Breast epithelium (tissue), 4 donors: ENCODE measurements at places on chromosomes 7 and 10. TPM values are rescaled to one million over a fixed set of nuclear protein-coding genes. Genes with fewer than 3 reads are reported as not detected.

- H3K4me1 ChIP-seq = no peaks in the 10 kb centered on the region
- H3K4me3 ChIP-seq = no peak overlapping the region
- no peaks in the 10 kb centered on the region for H3K36me3 ChIP-seq
- H3K27me3 ChIP-seq = no peaks in the 10 kb centered on the region
Measured at GRCh38 chr7:113486548-113486947, 368.2 kb upstream of the SMIM30 start.

DNA sequence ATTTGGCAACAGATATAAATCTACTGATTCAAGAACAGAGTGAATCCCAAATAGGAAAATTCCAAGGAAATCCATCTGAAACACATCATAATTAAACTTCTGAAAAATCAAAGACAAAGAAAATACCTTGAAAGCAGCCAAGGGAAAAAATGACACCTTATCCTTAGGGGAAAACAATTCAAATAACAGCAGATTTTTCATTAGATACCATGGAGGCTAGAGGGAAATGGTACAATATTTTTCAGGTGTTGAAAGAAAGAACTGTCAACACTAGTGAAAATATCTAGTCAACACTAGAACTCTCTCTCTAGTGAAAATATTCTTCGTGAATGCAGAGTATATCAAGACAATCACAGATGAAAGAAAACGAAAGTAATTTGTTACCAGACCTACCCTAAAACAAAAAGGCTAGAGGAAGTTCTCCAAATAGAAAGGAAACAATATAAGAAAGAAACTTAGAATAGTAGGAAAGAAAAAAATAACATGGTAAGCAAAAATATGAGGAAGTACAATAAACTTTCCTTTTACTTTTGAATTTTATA lies 5.7 kb upstream of the FAM241B start:
- H3K4me3 ChIP-seq = no peak overlapping the region
- no peaks in the 10 kb centered on the region for H3K4me1 ChIP-seq
- DNase-seq = no peak

DNA sequence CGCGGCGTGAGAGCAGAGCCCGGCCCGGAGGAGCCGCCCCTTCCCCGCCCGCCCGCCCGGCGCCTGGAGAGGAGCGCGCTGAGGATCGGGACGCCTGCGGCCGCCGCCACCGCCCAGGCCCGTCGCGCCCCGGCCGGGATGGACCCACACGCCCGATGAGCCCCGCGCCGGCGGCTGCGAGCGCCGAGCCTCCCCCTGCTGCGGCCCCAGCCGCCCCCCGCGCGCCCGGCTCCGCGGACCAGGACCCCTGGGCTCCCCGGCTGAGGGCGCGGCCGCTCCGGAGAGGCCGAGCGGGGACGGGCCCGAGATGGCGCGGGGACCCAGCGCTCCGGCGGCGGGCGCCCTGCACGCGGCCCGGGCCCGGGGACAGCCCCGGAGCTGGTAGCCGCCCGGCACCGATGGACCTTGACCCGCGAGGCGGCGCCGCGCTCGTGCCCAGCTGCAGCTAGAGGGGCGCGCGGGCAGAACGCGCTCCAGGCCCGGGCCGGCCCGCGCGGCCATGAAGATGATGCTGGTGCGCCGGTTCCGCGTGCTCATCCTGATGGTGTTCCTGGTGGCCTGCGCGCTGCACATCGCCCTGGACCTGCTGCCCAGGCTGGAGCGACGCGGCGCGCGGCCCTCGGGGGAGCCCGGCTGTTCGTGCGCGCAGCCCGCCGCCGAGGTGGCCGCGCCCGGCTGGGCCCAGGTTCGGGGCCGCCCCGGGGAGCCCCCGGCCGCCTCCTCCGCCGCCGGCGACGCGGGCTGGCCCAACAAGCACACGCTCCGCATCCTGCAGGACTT lies 520 bp downstream of the FAM20C start:
- H3K4me1 ChIP-seq = peaks cover 7% of the 10 kb centered on the region
- H3K4me3 ChIP-seq = peak overlapping the region; percentile 75
- DNase-seq = no peak
- no peaks in the 10 kb centered on the region for H3K27me3 ChIP-seq
- peak overlapping the region; percentile 78 for H3K27ac ChIP-seq
- peaks cover 5% of the 10 kb centered on the region for H3K36me3 ChIP-seq

DNA sequence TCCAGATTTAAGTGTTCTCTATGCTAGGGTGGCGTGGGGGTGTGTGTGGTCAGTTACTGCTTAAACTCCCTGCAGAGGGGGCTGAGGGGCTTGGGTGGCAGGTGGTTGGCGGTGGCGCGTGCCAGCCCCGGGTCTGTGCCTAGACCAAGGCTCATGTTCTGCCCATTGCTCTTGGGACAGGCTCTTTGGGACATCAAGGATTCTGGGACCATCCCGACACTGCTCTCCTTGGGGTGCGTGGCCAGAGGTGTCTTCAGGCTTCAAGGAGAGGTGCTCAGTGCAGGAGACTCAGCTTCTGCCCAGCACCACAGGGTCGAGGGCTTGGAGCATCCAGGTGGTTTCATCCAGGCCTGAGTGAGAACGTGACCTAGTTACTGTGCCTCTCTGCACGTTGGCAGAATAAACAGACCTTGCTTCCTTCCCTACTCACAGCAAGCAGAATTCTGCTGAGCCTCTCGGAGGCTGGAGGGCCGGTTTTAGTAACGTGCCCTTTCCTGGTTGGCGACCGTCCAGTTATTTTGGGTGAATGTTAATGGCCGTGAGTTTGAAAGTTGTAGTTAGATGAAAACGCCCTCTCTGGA lies 39.9 kb downstream of the CAMK1D start:
- peak; percentile 70 for DNase-seq
- no peak overlapping the region for H3K4me3 ChIP-seq
- H3K27me3 ChIP-seq = no peaks in the 10 kb centered on the region

- H3K36me3 ChIP-seq = no peaks in the 10 kb centered on the region
- no peaks in the 10 kb centered on the region for H3K27me3 ChIP-seq
- peaks cover 3% of the 10 kb centered on the region for H3K4me1 ChIP-seq
- peak overlapping the region; percentile 8 for H3K27ac ChIP-seq
- H3K4me3 ChIP-seq = no peak overlapping the region
- DNase-seq = no peak
Measured at GRCh38 chr10:88477343-88478085, 105.6 kb downstream of the RNLS start.

DNA sequence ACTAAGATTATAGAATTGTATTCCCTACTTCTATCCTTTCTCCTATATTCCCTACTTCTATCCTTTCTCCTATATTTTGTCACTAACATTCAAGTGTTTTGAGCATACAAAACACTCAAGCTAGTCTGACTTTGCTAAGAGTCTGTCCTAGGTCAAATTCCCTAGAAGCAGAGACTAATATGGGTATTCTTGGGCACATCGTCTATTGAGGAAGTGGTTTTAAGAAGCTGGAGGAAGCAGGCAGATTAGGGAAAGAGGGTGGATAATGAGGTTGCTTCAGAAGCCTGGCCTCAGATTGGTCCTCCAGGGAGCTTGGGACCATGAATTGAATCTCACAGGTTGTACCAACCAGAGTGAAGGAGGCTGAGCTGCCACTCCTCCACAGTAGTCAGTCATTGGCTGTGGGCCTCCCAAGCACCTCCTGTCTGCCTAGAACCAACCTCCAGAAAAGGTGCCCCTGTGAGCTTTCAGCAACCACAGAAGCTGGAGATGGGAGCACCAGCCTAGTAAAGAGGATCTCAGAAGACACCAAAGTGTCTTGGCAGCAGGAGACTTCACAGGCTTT lies 295.9 kb upstream of the PHF14 start:
- no peak overlapping the region for H3K4me3 ChIP-seq
- no peaks in the 10 kb centered on the region for H3K27me3 ChIP-seq
- DNase-seq = no peak
- no peaks in the 10 kb centered on the region for H3K36me3 ChIP-seq
- no peaks in the 10 kb centered on the region for H3K4me1 ChIP-seq

- no peak overlapping the region for H3K27ac ChIP-seq
- DNase-seq = no peak
- no peaks in the 10 kb centered on the region for H3K27me3 ChIP-seq
- H3K4me3 ChIP-seq = no peak overlapping the region
Measured at GRCh38 chr10:123909426-123909825, 17.8 kb upstream of the CPXM2 start.

DNA sequence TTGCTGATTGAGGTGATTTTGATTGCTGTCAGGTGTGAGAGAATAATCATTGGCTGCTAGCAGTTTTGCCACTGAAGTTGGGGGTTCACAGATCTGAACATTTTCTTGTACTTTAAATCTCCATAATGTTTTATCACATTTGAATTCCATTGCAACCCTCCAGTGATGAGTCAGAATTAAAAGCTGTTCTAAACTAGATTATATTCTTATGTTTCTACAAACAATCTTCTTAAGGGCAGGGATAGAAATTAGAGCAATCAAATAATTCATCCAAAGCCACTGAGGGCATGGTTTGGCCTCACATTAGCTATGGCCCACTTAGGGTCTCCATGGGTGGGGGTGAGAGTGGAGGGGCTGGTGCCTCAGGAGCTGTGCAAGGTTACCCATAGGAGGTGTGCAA lies 53.0 kb upstream of the RPA3 start:
- H3K27ac ChIP-seq = no peak overlapping the region
- H3K36me3 ChIP-seq = no peaks in the 10 kb centered on the region
- no peaks in the 10 kb centered on the region for H3K4me1 ChIP-seq

GRCh38 chr10:114626841-114627240 lies 31.2 kb downstream of the ABLIM1 start:
- H3K4me3 ChIP-seq = no peak overlapping the region
- H3K4me1 ChIP-seq = no peaks in the 10 kb centered on the region
- H3K27ac ChIP-seq = peak overlapping the region; percentile 59
- H3K36me3 ChIP-seq = no peaks in the 10 kb centered on the region
- no peaks in the 10 kb centered on the region for H3K27me3 ChIP-seq
- DNase-seq = peak; percentile 49

DNA sequence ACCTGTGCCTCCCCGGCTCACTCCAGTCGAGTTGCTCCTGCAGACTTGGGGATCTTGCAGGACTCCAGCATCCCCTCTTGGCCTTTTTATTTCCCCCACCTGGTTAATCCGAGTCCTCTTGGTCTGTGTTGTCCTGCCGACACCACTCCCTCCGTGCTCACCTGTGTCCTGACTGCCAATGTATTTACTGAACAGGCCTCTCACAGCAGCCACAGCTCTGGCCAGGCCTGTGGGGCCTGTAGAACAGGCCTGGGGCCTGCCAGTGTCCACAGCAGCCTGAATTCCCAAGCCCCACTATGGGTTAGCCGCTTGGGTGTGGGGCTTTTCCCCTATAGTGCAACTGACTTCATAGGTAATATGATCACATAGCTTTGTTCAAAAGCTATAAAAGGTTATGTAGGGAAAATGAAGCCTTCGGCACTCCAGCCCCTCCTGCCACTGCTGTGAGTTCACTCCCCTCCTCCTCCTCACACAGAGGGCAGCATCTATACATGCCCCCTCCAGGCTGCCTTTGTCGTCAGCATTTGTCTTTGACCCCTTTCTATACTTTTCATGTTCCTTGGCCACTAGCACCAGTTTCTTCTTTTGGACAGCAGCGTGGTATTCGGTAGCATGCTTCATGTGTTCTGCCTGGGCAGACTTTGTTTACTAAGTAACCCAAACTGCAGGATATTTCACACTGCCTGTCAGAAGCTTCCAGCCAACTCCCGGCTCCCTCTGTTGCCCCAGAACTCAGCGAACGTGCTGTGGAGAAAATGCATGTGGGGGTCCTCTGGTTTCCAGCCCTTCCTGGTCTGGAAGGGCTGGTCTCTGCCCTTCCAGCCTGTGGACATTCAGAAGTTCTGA lies 46.1 kb downstream of the ZNF467 start:
- no peak overlapping the region for H3K4me3 ChIP-seq
- H3K4me1 ChIP-seq = no peaks in the 10 kb centered on the region

DNA sequence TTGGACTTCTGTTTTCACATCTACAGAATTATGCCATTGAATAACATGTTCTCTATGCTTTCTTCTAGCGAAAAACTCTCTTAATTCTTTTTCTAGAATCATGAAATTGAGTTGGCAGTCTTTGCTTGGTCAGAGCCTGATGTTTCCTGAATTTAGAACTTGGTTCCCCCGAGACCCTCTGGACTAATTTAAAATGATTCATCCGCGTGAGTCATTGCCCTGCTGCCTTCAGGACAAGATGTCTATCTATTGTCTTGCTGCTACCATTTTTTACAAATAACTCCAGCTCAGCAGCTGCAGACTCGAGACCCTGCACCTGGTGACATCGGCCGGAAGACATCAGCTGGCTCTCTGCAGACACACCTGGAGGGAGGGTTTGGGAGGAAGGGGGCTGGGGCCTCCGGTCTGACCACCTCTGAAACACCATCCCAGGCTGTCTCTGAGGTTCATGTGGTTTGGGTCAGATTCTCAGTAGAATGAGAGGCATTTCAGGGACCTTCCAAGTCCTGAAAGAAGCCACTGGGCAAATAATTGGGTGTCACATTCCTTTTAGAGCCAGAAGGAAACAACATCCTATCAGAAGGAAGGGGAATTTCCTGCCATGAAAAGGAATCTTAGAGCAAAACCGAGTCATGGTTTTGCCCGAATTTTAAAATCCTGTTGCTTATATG lies 20.9 kb upstream of the KLF6 start:
- H3K4me3 ChIP-seq = no peak overlapping the region
- DNase-seq = no peak
- H3K27ac ChIP-seq = peak overlapping the region; percentile 96
- no peaks in the 10 kb centered on the region for H3K36me3 ChIP-seq
- no peaks in the 10 kb centered on the region for H3K27me3 ChIP-seq

DNA sequence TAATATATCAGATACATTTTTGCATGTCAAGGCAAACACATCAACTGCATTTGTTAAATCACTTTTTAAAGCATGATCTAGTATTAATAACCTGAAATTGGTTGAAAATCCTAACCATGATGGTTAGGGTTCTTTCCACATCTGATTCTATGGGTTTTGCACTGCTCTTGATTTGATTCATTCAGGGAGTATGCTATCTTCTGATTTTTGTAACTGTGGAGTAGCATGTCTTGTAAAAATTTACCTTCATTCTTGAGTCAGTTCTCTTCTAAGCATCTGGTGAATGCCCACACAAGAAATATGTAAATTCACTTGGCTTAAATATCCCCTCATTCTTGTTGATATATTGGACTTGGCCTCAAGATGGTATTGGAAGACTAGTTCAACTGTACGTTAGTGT lies 178.7 kb downstream of the KLF6 start:
- no peak for DNase-seq
- H3K36me3 ChIP-seq = no peaks in the 10 kb centered on the region
- no peak overlapping the region for H3K27ac ChIP-seq
- no peaks in the 10 kb centered on the region for H3K4me1 ChIP-seq

- DNase-seq = no peak
- no peak overlapping the region for H3K4me3 ChIP-seq
- no peaks in the 10 kb centered on the region for H3K4me1 ChIP-seq
- H3K36me3 ChIP-seq = no peaks in the 10 kb centered on the region
- H3K27ac ChIP-seq = peak overlapping the region; percentile 23
- no peaks in the 10 kb centered on the region for H3K27me3 ChIP-seq
Measured at GRCh38 chr10:95833042-95833610, 74.6 kb upstream of the CC2D2B start.

The PEX1 gene
- 52.8 TPM for total RNA-seq

The BBS9 gene
- 49.5 TPM for total RNA-seq

The PRTFDC1 gene
- 6.6 TPM for total RNA-seq
